HTR-8/SVneo (cell line): ENCODE measurements at places on chromosomes 1 and 21.

- DNase-seq = no peak
Observed at GRCh38 chr21:42793774-42794173, 85.6 kb downstream of the WDR4 start.

DNA sequence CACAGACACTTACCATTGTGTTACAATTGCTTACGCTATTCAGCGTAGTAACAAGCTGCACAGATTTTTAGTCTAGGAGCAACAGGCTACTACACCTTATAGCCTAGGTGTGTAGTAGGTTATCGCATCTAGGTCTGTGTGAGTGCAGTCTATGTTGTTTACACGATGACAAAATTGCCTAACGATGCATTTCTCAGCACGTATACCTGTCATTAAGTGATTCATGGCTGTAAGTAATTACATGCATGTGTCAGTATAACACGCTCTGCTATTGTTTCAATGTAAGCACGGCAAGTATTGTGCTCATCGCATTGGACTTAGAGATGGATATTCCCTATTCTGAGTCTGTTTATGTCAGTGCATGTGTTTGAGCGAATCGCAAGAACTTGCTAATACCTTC lies 15.7 kb upstream of the ZBTB18 start:
- DNase-seq = no peak

GRCh38 chr1:88140325-88140724 lies 543.7 kb upstream of the PKN2 start:
- DNase-seq = no peak

DNA sequence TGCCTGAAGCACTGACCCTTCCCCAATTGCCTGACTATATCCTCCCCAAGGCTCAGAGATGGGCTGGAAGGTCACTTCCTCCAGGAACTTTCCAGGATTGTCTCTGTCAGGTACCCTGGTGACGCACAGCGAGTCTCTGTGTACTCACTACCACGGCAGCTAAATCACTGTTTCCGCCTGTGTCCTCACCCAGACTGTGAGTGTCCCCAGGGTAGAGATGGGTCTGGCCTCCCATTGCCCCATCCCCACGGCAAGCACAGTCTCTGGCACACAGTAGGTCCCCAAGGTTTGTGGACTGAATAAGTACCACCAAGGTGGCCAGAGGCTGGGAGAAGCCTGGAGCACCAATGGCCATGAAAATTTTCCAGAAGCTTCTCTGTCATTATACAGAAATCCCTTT lies 93.8 kb upstream of the RUNX3 start:
- DNase-seq = no peak

DNA sequence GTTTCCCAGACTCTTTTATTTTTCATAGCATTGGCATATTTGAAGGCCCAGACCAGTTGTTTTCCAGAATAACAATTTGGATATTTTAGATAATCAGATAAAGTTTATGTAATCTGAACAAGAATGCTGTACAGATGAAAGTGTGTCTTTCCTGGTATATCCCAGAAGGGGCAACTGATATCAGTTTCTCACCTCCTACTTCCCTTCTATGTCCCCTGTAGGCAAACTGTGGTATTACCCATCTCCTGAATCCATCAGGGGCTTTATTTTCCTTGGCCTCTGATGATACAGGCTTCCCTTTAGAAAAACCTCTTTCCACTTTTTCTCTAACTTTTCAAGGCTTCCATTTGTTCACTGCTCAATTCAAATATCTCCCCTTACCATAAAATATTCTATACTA lies 87.5 kb upstream of the RGS1 start:
- DNase-seq = no peak

- no peak for DNase-seq
Observed at GRCh38 chr1:9160079-9160717, 31.3 kb upstream of the GPR157 start.

GRCh38 chr1:37570528-37571334 lies 14.0 kb downstream of the DNALI1 start:
- DNase-seq = no peak

DNA sequence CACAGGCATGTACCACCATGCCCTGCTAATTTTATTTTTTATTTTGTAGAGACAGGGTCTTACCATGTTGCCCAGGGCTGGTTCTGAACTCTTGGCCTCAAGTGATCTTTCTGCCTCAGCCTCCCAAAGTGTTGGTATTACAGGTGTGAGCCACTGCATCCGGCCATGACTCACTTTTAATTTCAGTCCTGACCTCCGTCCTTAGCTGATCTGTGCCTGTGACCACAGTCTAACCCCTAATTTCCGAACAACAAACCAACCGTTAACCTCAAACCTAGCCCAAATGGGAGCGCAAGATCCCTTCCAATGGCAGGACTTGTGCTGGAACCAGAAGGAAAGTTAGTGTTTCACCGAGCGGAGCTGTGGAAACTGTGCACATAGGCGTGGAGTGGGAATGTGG lies 29.3 kb upstream of the MAN1C1 start:
- no peak for DNase-seq
